ENCODE measurements at places on chromosomes 12 and 14.

DNA sequence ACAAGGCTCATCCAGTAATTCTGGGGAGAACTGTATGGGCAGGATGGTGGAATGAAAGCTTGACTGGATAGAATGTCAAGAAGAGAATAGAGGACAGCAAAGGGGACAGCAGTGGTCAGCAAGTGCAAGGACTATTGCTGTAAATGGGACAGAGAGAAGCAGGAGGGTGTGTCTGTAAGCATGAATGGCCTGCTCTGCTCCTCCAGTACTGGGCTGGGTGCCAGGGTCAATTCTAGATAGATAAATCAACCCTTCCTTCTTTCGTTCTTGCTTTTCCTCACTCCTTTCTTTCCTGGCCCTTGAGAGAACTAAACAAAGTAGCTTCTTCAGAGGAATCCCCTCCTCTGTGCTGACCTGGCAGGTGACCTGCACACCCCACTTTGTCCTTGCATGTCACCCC lies 1019.2 kb downstream of the BCL11B start:
- no peak for DNase-seq

DNA sequence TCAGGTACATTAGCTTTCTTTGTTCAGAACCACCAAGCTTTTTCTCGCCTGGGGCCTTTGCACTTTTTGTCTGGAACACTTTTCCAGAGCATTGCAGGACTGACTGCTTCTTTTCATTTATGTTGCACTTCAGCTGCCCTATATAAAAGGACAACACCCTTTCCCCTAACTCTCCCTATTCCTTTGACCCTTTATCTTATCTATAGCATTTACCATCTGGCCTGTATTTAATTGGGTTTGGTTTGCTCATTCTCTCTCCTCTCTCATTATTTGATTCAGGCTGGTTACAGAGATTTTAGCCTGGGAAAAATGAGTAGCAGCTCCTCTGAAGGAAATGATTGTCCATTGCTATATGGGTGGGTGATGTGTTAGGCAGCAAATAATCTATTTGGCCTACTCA lies 165.4 kb downstream of the KICS2 start:
- no peak for DNase-seq

GRCh38 chr12:67533159-67533558 lies 115.4 kb upstream of the DYRK2 start:
- no peak for DNase-seq

GRCh38 chr14:35044939-35045797 lies 904 bp upstream of the FAM177A1 start:
- DNase-seq: no peak

GRCh38 chr14:72545411-72546311 lies 348.2 kb downstream of the DPF3 start:
- no peak for DNase-seq

- no peak for DNase-seq
Measured at GRCh38 chr12:124993626-124994436, at the start of gene BRI3BP. Gene BRI3BP, plus strand, starts transcription at chr12:124993645. Its CDS starts 146 bp downstream, at chr12:124993791.

DNA sequence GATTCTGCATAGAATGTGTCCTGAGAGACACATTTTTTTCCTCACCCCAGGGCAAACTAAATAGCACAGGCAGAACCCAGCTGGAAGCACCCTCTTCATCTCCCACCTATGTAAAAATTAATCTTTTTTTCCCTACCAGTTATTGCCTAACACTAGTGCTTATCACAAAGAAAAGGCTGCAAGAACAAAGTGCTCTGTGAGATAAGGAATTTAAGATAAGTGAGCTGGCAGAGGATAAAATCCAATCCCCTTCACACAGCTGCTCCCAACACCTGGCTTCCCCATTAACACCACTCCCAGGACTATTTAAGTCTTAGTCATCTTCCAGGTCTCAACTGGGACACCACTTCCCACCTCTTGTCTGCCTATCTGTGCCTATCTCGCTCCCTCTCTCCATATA lies 75.2 kb downstream of the TTC9 start:
- DNase-seq: no peak

GRCh38 chr14:34018125-34018524 lies 67.3 kb upstream of the EGLN3 start:
- no peak for DNase-seq

DNA sequence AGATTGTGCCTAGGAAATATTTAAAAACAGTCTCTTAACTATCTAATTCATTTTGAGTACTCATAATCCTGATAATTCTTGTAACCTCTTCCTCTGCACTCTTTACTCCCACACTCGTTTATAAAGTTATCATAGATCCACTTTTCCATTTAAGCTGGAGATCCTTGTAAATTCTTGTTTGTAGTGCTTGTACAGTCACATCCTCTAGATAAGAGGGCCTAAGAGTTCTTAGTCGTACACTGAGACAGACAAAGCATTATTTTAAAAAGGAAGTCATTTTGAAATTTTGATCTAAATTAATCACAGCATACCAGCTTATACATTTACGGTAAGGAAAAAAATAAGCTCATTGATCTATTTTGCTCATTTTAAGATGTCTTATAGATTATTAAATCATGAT lies 42.5 kb downstream of the LMO3 start:
- DNase-seq: no peak

- no peak for DNase-seq
Measured at GRCh38 chr12:65891987-65892481, 67.8 kb downstream of the HMGA2 start.

- no peak for DNase-seq
Measured at GRCh38 chr14:73787486-73788316, 63.9 kb upstream of the PTGR2 start.

DNA sequence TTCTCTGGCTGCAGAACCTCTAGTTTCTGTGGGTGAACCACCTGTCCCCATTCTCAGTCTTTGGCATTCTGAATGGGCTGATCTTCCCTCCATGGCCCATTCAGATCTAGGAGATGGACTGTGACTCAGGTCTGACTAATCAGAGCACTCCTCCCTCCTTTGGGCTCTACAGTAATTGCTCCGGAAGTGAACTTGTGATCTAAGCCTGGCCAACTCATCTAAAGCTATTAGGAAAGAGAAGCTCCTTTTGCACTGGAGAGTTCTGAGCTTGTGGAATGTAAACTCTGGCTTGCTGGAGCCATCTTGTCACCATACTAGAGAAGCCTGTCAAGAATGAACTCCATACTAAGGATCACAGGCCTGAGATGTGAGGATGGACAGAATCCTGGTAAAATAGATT lies 168.2 kb downstream of the SUDS3 start:
- DNase-seq: no peak

- DNase-seq: no peak
Measured at GRCh38 chr12:110972866-110973265, 52.5 kb upstream of the MYL2 start.

DNA sequence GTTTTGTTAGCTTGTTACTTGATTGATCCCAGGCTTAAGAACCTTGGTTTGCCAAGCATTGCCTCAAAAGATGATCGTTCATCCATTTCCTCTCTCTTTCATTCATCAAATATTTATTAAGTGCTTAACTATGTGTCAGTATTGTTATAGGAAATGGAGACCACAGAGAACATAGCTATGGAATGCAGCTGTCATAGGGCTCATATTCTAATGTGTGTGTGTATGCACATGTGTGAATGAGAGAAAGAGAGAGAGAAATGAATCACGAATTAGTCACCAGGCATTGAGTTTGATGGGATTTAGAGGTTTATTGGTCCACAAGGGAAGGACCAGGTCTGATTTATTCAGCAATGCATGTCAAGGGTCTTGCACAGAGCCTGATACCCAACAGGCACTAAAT lies 71.0 kb upstream of the FBXO21 start:
- DNase-seq: no peak

DNA sequence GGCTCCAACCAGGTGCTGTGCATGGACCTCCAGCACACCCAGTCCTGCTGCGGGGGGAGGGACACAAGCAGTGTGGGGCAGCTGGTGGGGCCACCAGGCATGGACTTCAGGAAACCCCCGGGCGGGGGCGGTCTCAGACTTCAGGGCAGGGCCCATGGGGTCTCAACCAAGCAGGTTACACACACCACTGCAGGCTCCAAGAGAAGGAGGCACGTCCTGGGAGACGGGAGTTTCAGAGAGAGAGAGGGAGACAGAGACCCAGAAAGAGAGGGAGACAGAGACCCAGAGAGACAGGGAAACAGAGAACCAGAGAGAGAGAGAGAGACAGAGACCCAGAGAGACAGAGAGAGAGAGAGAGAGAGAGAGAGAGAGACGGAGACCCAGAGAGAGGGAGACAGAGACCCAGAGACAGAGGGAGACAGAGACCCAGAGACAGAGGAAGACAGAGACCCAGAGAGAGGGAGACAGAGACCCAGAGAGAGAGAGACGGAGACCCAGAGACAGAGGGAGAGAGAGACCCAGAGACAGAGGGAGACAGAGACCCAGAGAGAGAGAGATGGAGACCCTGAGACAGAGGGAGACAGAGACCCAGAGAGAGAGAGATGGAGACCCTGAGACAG lies 128.9 kb downstream of the NCOR2 start:
- no peak for DNase-seq

GRCh38 chr14:97975216-97975615 lies 1178.0 kb downstream of the VRK1 start:
- DNase-seq: no peak

DNA sequence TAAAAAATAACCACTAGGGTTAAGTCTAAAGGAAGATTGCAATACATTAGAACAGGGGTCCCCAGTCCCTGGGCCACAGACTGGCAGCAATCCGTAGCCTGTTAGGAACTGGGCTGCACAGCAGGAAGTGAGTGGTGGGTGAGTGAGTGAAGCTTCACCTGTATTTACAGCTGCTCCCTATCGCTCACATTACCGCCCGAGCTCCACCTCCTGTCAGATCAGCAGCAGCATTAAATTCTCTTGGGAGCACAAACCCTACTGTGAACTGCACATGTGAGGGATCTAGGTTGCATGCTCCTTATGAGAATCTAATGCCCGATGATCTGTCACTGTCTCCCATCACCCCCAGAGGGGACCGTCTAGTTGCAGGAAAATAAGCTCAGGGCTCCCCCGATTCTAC lies 15.5 kb downstream of the ADGRD1 start:
- no peak for DNase-seq

- DNase-seq: no peak
Measured at GRCh38 chr12:3534511-3534910, 43.5 kb downstream of the PRMT8 start.

GRCh38 chr12:51529651-51529970 lies 61.4 kb upstream of the SCN8A start:
- DNase-seq: no peak

- DNase-seq: no peak
Measured at GRCh38 chr14:69696204-69696527, 70.8 kb upstream of the SRSF5 start.

- DNase-seq: no peak
Measured at GRCh38 chr12:1872448-1872847, 46.0 kb downstream of the CACNA2D4 start.

DNA sequence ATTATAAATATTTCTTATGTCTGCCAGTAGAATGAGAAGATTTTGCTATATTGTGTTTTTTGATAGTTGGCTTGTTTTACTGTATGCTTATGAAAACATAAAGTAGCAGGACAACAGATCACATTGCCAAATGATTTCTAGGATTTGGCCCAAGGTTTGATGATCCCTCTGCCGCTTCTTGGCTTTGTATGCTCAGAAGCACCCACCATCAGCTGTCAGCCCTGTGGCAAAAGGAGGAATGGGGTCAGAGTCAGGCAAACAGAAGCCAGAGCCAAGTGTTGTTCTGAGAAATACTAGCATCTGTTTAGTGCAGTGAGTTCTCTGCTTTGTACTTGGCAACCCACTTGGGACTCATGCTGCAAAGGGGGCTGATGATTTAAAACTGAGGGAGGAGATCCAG lies 152.2 kb downstream of the PDE3A start:
- DNase-seq: no peak

- DNase-seq: no peak
Measured at GRCh38 chr12:43331935-43332334, 220.1 kb downstream of the ADAMTS20 start.

- no peak for DNase-seq
Measured at GRCh38 chr12:12582193-12582881, 19.7 kb upstream of the DUSP16 start.

GRCh38 chr12:2183556-2184541 lies 131.1 kb downstream of the CACNA1C start:
- DNase-seq: no peak
